ENCODE measurements at places on chromosomes 12 and 14. TPM values are rescaled to one million over a fixed set of nuclear protein-coding genes. Genes with fewer than 3 reads are reported as not detected.

GRCh38 chr12:131133015-131133905, 179.6 kb downstream of the ADGRD1 start:
- H3K27ac ChIP-seq, result no peak overlapping the region
- DNase-seq, result no peak
- no peaks in the 10 kb centered on the region for H3K36me3 ChIP-seq
- H3K4me1 ChIP-seq, result peaks cover 4% of the 10 kb centered on the region
- peaks cover 14% of the 10 kb centered on the region for H3K27me3 ChIP-seq
- H3K4me3 ChIP-seq, result no peak overlapping the region

GRCh38 chr14:86430853-86431252, 900.9 kb downstream of the FLRT2 start:
- H3K27ac ChIP-seq, result no peak overlapping the region
- no peak for DNase-seq
- no peaks in the 10 kb centered on the region for H3K4me1 ChIP-seq
- no peaks in the 10 kb centered on the region for H3K27me3 ChIP-seq
- H3K36me3 ChIP-seq, result no peaks in the 10 kb centered on the region
- H3K4me3 ChIP-seq, result no peak overlapping the region

DNA sequence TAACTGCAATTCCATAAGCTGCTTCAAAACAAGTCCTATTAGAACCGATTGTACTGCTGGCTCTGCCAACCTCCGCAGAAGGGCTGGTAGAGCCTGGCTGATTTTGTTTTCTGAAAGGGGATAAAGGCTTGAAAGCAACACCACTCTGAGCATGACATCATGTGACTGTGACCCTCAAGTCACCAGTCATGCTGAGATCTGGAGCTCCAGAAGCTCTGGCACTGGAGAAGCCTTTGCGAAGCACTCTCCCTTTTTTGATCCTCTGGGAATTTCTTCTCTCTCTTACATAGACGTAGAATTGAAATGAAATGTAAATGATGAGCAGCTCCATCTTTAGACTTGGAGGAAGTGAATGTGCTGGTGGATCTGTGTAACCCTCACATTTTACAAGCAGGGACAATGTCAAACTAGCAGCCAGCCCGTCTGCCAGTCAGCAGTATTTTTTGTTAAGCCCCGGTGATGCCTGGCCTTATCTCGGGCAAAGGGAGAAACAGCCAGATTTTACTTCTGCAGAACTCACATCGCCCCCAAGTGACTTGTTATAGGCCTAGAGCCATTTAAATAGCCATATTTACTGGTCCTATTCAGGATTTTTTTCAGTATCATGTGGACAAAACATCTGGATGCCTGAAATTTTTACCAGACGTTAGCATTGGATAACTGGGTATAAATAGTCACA, 112.1 kb upstream of the NPAS3 start:
- DNase-seq, result no peak
- H3K36me3 ChIP-seq, result no peaks in the 10 kb centered on the region
- no peaks in the 10 kb centered on the region for H3K4me1 ChIP-seq
- no peaks in the 10 kb centered on the region for H3K27me3 ChIP-seq

- H3K36me3 ChIP-seq, result no peaks in the 10 kb centered on the region
- H3K4me1 ChIP-seq, result no peaks in the 10 kb centered on the region
- no peak overlapping the region for H3K4me3 ChIP-seq
- DNase-seq, result no peak
- peaks cover 8% of the 10 kb centered on the region for H3K27me3 ChIP-seq
Measured at GRCh38 chr14:32015166-32015565, 61.9 kb upstream of the ARHGAP5 start.

DNA sequence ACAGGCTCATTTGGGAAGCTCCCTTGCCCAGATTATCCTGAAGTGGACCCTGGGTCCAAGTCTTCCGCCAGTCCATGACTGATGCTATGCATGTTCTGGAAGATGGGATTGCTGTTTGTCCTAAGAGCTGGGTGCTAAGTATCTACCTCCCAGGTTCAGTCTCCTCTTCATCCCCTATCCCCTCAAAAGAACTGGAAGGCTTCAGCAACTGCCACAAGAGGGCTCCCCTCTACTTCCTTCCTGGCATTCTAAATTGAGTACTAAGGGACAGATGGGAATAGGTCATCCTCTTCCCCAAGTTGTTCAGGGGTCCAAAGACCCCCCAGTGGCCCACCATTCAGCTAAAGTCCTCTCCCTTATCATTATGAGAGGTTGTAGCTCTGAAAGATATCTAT, 9.0 kb upstream of the FKBP11 start:
- no peak for DNase-seq
- no peak overlapping the region for H3K4me3 ChIP-seq
- H3K27ac ChIP-seq, result no peak overlapping the region
- H3K36me3 ChIP-seq, result peaks cover 25% of the 10 kb centered on the region
- peaks cover 24% of the 10 kb centered on the region for H3K4me1 ChIP-seq
- no peaks in the 10 kb centered on the region for H3K27me3 ChIP-seq

AMHR2 gene
- polyA plus RNA-seq, result not detected

NXPH4 gene
- 2.5 TPM for polyA plus RNA-seq

Data from naive B cell (primary cell).